ENCODE measurements at places on chromosomes 4 and X.

- DNase-seq: no peak
Observed at GRCh38 chr4:113692809-113693411, 68.6 kb downstream of the CAMK2D start.

- no peak for DNase-seq
Observed at GRCh38 chr4:104966349-104967033, 180.2 kb upstream of the TET2 start.

GRCh38 chr4:148686449-148686848, 244.2 kb upstream of the NR3C2 start:
- DNase-seq: no peak

- no peak for DNase-seq
Observed at GRCh38 chr4:188660796-188661195, 521.6 kb downstream of the TRIML1 start.

DNA sequence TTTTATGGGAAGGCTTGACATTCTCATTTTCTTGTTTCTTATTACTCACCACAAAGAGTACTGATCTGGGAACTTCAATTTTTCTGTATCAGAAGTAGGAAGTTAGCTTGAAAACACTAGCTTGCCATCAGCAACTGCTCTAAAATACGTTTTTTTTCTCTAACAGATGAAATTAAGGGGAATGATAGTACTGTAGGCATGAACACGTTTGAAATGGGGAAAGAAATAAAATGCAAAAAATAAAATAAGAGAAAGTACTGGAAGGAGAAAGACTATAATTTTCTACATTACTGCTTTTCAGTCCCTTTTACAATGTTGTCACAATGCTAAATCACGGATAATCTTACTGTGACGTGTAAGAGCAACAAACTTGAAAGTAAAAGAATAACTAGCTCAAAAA, 1.5 kb downstream of the RADX start:
- no peak for DNase-seq

GRCh38 chr4:7498446-7499200, 63.9 kb upstream of the PSAPL1 start:
- DNase-seq: no peak

- no peak for DNase-seq
Observed at GRCh38 chrX:10142041-10142599, 14.7 kb upstream of the CLCN4 start.

GRCh38 chr4:105859233-105859632, 36.0 kb upstream of the NPNT start:
- DNase-seq: no peak

DNA sequence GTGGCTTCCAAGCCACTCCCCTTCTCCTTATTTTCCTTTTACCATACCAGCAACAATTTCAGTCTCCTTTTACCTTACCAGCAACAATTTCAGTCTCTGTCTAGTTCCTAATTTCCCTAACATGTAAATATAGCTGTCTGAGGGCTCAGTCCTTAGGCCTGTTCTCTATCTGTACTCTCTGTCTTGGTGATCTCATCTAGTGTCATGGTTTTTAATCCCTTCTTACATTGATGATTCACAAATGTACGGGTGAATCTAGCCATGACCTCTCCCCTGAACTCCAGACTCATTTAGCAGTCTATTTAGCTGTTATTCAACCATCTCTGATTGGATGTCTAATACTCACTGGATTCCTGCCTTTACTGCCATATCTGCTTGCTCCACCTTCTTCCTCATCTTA, 7.2 kb downstream of the IL15 start:
- no peak for DNase-seq

DNA sequence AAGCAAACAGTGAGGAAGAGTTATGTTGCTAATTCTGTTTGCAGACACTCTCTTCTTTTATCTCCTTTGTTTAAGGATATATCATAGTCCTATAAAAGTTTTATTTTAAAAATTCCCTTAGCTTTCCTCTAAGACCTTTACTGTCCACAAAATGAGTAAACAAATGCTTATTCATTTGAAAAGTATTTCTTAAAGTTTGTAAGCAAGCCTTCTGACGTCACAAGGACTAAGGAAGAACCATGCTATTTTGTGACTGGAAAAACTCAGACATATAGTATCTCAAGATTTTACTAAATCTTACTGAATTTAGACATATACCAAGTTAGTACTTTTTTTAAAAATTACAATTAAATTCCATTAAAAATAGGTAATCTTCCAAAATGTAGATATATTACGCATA, 5.2 kb upstream of the RBMXL3 start:
- no peak for DNase-seq

DNA sequence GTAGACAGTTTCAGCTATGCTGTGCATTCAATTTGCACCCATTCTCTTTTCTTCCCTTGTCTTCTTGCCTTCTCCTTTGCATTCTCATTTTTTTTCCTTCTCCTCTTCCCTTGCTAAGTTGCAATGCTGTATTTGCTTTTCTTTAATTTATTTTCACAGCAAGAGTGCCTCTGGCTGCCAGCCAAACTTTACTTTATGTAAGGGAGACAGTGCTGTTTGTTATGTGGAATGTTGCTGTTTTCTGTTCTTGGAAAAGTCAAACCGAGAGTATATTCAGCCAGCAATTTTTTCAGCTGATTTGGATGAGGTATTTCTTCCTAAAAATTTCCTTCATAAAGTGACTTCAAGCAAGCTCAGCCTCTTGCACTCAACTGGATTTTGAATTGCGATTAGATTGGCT, 1293.4 kb downstream of the ARAP2 start:
- DNase-seq: no peak

DNA sequence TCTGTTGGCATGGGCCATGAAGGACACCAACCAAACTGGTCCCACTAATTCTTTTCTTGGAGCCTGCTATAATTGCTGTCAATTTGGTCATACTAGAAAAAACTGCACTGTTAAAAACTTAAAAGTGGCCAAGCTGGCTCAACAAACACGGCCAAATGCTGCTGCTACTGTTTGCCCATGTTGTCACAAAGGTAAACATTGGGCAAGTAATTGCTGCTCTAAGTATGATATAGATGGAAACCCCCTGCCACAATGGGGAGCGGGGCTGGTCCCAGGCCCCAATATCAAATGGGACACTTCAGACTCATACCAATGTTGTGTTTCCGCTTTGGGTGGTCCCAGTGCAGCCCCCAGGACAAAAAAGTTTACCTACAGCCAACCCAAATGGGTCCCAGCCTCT, 52.1 kb downstream of the SPIN3 start:
- no peak for DNase-seq

DNA sequence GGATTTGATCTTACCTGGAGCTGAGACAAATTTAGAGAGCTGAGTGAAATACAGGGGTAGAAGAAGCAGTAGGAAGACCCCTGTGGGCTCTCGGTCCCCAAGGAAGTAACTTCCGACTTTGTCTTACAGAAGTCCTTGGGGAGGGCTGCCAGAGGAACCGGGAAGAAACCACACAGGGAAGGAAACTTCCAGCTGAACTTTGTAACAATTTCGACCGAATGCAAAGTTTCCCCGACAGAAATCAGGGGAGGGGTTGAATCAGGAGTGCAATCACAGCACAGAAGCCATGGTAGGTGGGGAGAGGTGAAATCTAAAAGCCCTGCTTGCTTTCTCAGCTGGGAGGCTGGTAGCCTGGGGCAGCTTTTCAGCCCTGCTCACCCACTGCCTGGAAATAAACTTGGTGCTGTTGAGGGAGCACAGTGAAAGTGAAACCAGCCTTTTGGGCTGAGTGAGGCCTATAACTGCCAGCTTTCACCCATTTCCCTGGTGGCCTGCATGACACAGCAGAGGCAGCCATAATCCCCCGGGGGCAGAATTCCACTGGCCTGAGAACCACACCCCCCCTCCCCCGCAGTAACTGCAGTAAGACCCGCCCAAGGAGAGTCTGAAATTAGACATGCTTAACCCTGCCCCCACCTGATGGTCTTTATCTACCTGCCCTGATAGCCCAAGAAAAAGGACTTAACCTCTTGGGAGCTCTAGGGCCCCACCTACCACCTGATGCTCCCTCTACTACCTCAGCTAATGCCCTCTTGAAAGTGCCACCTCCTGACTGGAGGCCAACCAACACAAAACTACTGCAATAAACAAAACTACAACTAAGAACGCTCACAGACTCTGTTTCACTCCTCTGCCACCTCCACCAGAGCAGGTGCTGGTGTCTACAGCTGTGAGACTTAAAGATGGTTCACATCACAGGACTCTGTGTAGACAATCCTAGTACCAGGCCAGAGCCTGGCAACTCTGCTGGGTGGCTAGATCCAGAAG, 248.2 kb downstream of the PARM1 start:
- no peak for DNase-seq

DNA sequence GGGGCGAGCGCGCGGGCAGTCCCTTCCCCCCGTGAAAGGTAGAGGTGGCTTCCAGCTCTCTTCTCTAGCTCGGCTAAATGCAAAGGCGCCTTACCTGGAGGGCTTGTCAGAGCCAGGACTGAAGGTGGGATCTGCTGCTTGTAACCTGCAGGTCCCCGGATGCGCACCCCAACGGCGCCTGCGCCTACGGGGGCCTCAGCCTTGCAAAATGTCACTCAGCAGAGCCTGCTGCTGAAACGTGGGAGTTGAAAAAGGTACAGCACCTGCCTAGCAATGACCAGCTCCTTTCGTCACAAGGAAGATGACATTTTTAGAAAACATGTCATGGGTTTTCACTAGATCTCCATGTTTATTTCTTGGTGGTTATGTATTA, 583 bp downstream of the ABHD18 start:
- DNase-seq: no peak

GRCh38 chrX:42869011-42869410, 91.0 kb upstream of the PPP1R2C start:
- DNase-seq: no peak

DNA sequence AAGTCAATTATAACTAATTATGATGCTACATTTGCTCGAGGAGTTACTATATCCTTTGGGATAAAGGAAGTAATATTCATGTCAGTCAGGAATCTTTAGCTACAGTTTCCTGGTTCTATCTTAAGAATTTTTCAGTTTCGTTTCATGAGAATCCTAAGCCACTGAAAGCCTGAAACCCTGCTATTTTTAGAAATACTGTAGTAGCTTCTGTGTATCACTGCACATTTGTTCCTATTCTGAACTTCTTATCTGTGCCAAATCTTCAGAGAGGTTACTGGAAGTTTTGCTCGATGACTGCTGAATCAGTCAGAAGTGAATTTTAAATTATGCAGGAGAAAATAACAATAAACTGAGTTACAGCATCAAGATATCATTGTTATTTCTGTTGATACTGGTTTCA, 249.2 kb downstream of the TENM3 start:
- DNase-seq: no peak

DNA sequence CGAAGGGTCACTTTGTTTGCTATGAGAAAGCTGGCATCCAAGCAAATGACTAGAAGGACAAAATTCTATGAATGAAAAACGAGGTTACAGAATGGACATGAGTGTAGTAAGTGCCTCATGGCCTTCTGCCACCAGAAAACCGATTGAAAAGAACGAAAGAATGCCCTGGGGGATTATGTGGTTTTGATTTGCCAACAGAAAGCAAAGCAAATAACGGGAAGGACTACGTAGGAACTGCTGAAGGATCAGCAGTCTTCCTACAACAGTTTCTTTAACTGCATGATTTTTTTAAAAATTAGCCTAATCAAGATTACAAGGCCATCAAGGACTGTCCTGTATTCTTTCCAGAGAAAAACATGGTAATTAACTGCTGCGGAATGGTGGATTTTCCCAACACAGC, 50.6 kb downstream of the NRK start:
- DNase-seq: no peak

- no peak for DNase-seq
Observed at GRCh38 chr4:14262221-14262620, 634.7 kb upstream of the BOD1L1 start.

DNA sequence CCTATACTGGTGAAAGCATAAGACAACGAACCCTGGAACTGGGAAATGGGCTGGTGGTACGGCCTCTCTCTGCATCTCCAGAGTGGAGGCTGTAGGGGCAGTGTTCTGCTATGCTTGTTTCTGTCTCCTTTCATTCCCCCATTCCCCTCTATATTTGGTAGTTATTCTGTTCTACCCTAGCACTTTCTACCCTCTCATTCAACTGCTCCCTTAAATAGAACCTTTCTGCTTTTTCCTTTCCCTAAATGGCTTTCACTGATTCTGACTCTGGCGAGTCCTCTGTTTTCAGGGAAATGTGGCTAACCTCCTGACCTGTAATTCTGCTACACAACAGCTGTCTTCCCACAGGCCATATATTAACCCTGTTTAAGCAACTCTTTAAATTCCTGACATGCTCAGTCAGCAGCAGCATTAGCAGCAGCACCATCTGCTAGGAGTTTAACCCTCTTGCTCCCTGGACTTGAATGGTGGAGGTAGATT, 94.2 kb downstream of the CXCL13 start:
- DNase-seq: no peak

DNA sequence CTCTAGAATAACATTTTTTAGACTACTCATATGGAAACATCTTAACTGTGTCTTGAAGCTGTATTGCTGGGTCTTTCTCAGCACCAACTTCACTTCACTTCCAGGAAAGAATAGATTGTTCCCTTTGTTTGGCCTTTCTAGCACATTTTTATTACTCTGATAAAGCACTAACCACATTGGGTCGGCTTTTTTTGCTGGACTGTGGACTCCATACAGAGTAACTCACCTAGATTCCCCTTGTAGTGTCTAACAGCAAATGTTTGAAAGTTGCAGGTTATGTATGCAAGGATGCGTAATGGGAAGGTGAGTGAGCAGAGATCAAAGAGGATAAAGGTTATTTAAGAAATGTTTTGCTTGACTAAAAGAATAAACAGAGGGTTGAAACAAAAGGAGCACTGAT, 101.2 kb downstream of the MMRN1 start:
- no peak for DNase-seq

GRCh38 chr4:188485906-188486305, 346.7 kb downstream of the TRIML1 start:
- no peak for DNase-seq

DNA sequence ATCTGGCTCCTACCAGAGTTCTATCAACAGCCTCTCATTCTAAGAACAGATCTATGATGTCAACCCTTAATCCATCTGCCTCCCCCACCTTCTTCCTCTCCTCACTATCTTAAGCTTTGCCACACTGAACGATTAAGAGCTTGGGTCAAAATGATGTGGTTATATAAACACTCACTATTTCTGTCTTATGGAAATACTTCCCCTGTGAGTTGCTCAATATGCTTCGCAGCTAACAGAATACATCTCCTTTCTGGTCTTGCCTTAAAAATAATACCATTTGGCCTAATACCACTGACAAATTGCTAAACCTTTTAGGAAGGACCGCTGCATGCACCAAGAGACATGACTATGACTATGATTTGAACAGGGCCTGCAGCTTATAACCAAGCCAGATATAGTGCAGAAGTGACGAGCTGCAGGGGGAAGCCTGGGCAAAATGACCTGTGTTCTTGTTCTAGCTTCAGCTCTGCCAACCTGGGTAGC, 130.9 kb downstream of the RNF150 start:
- DNase-seq: no peak

DNA sequence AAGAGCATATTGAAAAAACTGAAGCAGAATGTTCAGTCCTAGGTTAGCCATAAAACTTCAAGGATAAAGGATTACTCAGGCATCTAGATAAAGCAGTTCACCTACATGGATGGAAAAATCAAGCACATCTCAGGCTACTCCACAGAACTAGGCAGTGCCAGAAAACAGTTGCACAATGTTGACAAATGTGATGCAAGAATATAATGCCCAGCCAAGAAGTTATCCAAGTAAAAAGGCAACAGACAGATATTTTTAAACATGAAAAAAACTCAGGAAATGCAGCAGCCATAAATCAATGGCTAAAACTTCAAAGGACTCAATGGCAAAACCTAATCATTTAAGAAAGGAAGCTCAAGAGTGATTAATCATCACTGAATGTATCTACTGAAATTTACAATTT, 456.0 kb upstream of the FAM241A start:
- no peak for DNase-seq

GRCh38 chr4:113885291-113885690, 94.2 kb downstream of the ARSJ start:
- no peak for DNase-seq

GRCh38 chrX:1592470-1593142, 1.2 kb downstream of the AKAP17A start:
- DNase-seq: no peak
